ENCODE measurements at places on chromosomes 13 and 19. TPM values are rescaled to one million over a fixed set of nuclear protein-coding genes. Genes with fewer than 3 reads are reported as not detected.

DNA sequence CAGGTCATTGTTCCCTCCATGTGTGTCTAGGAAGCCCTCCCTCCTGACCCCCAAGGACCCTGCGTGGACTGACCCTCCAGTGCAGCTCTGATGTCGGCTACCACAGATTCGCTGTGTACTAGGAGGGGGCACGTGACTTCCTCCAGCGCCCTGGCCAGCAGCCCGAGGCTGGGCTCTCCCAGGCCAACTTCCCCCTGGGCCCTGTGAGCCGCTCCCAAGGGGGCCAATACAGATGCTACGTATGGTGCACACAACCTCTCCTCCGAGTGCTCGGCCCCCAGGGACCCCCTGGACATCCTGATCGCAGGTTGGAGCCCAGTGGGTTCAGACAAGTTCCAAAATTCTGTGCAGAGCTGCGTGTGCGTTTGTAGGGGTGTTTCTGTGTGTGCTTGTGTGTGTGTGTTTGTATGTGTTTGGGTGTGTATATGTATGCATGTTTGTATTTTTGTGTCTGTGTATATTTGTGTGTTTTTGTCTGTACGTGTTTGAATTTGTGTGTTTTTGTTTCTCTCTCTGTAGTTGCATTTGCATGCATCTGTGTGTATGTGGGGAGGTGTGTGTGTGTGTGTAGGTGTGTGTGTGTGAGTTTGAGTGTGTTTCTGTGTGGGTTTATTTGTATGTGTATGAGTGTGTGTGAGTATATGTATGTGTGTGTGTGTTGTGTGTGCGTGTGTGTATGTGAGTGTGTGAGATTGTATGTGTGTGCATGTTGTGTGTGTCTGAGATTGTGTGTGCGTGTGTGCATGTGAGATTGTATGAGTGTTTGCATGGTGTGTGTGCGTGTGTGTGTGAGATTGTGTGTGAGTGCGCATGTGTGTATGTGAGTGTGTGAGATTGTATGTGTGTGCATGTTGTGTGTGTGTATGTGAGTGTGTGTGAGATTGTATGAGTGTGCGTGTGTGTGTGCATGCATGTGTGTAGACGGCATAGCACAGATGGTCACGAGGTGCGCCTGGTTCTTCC lies 21.4 kb upstream of the LILRA2 start:
- peak; percentile 3 for DNase-seq

CCDC97 gene
- 10.6 TPM for total RNA-seq

DNA sequence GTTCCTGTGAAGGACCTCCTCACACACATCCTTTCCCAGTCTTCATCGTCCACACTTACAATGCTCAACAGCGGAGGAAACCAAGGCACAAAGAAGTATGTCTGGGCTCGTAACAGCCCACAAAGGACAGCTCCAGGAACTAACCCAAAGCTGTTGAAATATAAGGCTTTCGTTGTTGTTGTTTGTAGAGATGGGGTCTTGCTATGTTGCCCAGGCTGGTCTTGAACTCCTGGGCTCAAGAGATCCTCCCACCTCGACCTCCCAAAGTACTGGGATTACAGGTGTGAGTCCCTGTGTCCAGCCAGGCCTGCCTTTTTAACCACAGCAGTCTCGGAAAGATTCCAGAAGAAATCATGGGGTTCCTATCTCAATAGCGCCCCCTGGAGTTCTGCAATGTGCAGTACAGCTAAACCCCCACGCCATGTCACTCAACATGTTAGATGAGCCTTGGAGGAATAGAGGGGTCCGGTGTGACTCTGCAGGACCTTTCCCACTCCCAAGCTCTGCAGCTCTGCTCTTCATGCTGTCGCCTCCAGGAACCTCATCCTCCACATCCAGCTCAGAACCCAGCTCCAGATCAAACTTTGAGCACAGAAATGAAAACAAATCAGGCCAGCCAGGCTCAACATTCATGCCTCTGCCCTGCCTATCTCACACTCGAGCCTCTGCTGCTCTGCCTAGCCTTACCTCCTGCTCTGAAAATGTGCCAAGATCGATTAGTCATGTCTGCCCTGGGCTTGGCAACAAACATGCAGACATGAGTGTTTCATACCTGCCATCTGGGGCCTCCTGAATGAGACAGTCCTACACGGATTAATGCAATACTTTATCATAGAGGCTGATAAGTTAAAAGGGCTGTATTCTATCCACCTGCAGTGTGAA lies 7.5 kb downstream of the PLA2G4C start:
- DNase-seq: no peak

GRCh38 chr13:75934889-75935288 lies 298.8 kb downstream of the LMO7 start:
- no peak for DNase-seq

DNA sequence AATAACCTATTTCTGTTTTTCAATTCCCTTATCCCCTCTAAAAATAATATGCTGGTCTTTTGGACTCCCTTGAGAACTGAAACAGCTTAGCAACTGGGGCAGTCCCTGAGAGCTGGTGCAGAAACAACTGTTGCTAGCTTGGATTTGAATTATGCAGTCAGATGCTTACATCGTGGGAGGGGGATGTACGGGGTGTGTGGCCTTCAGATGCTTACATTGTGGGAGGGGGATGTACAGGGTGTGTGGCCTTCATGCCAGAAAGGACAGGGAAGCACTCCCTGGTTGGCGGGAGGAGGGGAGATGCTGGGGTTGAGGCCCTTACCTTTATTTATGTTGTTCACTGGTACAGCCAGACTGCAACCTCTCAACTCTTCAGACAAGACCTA lies 25.6 kb downstream of the LRCH1 start:
- DNase-seq: no peak

DNA sequence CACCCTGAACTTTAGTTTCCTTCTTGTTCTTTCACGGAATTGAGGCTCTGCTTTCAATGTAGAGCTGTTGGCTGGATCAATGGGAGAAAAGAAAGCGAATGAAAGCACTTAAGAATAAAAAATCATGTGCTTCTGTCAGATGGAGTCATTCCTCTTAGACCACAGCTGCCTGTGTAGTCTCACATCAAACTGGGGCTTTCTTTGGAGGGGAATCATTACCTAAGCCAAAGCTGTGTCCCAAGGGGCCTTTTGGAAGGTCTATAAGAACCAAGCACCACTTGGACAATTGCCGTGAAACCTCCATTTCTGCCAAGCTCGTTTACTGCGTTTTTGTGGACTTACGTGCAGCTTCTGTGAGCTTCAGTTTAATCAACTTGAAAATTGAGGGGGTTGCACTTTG lies 44.2 kb upstream of the RNF113B start:
- no peak for DNase-seq

DNA sequence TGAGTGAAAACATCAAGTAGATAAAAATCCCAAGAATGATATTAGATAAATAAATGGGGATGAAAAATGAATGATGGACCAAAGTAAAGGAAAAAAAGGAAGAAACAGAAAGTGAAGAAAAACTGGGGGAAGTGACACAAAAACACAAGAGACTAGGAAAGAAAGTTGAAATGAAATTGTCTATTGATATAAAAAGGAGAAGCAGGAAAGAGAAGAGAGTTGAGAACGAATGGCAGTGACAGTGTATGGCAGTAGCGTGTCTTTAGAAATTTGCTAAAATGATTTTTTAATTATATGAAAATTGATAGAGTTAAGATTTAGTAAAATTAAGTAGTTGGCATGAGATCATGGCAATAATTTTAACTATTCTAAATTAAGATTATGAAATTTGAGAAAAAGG lies 36.3 kb upstream of the SGCG start:
- DNase-seq: no peak

DNA sequence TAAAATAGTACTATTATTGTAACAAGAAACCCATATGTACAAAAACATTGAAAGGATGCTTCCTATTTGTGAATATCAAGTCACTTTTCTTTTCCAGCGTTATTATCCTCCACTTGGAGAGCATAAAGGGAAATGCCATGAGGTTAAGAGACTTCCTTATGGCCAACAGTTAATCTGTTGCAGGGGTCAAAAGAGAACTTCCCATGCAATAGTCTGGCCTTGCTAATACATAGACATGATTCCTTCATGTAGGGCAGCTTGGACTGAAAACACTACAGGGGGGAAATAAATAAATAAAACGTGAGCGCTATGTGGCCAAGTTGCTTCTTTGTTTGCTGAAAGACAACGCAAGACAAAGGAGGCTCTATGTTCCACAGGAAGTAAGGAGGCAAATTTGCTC lies 269.1 kb upstream of the EDNRB start:
- DNase-seq: no peak

- DNase-seq: no peak
Measured at GRCh38 chr13:52868190-52868589, 19.8 kb upstream of the PCDH8 start.

GRCh38 chr13:52785739-52786138 lies 46.1 kb upstream of the CNMD start:
- DNase-seq: no peak

RFPL4AL1 gene
- 0.33 TPM for total RNA-seq

DNA sequence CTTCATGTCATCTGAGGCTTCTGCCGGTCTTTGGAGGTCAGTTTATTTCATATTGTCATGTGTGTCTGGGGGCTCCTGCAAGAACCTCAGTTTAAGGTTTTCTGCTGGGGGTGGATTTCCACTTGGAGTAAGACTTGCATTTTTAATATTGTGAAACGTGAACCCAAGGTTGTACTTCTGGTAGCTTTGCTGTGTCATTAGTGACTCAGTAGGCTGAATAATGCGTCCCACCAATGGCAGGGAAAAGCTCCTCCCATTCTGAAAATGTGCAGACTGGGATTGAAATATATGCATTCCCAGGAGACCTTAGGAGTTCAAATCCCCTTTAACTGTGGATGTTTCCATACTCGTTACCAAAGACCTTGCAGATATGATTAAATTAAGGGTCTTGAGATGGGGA lies 46.2 kb downstream of the ING1 start:
- no peak for DNase-seq

DNA sequence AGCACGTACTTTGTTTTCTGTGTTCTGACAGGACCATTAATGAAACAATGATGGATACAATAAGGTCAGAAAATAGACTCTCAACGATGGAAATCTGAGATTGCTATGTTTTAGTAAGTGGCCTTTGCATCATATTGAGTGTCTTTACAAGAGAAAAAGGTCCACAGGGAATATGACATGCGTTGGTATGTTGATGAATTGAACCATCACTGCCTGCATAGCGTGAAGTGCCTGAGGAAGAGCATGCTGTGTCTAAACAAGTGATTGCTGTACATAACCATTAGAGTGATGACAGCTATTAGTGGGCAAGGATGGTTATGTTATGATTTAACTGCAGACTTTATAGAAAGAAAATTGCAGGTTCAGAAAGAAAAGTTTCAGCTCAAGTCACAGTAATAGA lies 623.2 kb downstream of the SLITRK5 start:
- no peak for DNase-seq

- DNase-seq: no peak
Measured at GRCh38 chr19:47755762-47756626, 10.6 kb downstream of the NOP53 start.

DNA sequence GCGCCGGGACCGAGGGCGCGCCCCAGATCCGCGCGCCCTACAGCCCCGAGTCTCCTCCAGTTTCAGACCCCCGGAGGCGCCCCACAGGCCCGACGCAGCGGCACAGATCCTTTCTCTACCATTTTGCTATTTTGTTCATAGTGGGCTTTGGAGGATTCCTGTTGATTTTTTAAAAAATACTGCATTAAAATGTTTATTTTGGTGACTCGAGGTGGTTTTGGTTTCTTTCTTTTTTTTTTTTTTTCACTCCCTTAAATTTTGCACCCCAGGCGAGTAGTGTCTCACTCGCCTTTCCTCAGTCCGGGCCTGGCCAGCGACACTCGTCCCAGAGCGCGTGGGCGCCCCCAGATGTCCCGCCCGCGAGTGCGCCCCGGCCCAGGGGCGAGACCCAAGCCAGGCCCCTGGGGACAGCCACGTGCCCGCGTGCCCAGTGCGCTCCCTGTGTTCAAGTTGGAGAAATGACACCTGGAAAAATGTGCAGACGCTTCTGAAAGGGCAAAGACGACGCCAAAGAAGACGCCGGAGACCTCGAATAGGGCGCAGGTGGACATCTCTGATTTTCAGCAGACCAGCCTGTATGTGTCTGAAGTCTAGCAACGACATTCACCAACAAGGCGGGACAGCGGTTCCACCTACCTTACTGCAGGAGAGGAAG lies 471 bp upstream of the INSR start:
- DNase-seq: peak; percentile 84

VAV1 gene
- total RNA-seq: 1.7 TPM

GRCh38 chr13:91639330-91639729 lies 240.9 kb downstream of the GPC5 start:
- no peak for DNase-seq

DNA sequence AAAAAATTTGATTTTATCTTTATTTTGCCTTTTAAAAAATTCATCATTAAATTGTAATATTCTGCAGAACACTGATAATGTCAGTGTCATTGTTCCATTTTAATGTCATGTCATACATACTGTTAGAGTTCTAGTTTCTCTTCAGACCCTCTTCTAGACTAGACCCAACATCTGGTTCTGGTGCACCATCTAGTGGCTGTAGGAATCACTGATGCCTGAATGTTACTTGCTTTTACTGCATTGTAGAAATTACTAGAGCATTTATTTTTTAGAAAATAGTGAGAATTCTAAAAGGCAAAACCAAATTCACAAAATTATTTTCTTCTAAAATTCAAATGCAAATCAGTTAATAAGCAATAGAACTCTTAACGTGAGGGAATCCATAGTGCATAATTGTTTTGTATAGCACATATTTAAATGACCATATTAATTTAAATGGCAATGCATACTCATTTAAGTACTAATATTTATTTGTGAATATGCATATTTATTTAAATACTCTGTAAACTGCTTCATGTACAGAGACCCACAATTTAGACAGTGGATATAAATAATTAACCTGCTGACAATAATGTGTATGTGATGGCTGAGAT lies 425.7 kb downstream of the KLF12 start:
- peak; percentile 60 for DNase-seq

DNA sequence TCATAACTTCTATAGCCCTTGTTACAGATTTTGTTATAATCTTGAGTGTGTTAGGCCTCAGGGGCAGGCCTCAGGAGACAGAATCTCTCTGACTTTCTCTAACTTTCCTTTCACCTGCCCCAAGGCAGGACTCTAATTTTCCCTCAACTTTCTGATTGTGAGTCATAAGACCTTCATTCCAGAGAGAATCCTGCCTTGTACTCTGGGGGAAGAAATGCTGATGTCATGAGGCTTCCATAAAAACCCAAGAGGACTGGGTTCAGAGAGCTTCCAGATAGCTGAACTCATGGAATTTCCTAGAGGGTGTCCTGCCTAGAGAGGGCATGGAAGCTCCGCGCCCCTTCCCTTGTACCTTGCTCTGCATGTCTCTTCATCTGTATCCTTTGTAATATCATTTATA lies 5.3 kb upstream of the KBTBD6 start:
- no peak for DNase-seq

- no peak for DNase-seq
Measured at GRCh38 chr19:30446850-30447552, 74.8 kb downstream of the ZNF536 start.

SERP2 gene
- 3.6 TPM for total RNA-seq

- no peak for DNase-seq
Measured at GRCh38 chr19:45076851-45077730, 813 bp upstream of the ZNF296 start.

GRCh38 chr19:38063928-38064327 lies 156.9 kb downstream of the SIPA1L3 start:
- peak; percentile 95 for DNase-seq

Data from thyroid gland (tissue), 4 donors.